ENCODE measurements at places on chromosomes 1 and 21.

DNA sequence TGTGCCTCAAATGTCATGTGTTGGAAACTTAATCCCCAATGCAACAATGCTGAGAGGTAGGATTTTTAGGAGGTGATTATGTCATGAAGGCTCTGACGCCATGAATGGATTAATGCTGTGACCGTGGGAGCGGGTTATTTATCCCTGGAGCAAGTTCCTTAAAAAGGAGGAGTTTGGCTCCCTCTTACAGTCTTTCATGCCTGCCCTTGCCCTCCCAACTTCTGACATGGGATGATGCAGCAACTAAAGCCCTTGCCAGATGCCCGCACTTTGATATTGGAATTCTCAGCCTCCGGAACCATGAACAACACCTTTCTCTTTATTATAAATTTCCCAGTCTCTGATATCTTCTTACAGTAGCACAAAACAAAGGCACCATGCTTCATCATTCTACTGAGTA lies 685.3 kb upstream of the CHRM3 start:
- no peak for DNase-seq

GRCh38 chr1:171576144-171576543 lies 45.9 kb upstream of the MYOCOS start:
- DNase-seq: no peak

- no peak for DNase-seq
These were observed 399.9 kb downstream of the DSCAM start for GRCh38 chr21:40447016-40447415.

GRCh38 chr1:42288311-42288985 lies 46.6 kb downstream of the FOXJ3 start:
- no peak for DNase-seq

DNA sequence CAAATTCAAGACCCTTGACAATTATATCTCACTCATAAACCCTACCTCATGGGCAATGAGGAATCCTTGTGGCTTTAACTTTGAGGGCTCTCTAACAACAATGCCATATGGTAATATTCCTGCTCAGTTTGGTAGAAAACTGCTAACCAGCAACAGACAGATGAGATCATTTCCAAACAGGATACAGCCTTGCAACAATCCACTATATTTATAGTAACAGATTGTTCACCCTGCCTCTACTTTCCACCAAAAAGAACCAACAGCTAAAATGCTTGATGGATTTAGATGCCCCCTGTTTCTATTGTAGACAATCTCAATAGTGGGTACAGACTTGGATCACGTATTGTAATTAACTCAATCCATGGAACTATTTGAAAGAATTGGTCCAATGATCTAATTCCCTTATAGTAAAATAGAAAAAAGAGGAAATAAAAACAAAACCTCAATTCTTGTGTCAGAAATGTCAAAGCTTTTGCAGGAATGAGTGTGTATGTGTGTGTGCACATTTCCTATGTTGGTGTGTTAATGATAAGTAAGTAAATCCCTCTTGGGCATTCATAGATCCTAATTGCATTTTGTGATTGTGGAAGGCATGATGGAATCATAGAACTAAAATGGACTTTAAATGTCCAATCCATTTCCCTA lies 100.0 kb upstream of the EDEM3 start:
- no peak for DNase-seq

Measured in CD4-positive, CD25-positive, alpha-beta regulatory T cell (primary cell).